ENCODE measurements at places on chromosomes 1 and 21. TPM values are rescaled to one million over a fixed set of nuclear protein-coding genes. Genes with fewer than 3 reads are reported as not detected.

GRCh38 chr1:219365451-219365850 lies 191.8 kb downstream of the LYPLAL1 start:
- DNase-seq: no peak

- no peak for DNase-seq
These were observed 68.0 kb downstream of the TEX35 start for GRCh38 chr1:178580876-178581275.

CD34 gene
- total RNA-seq: 0.43 TPM

RRAGC gene
- total RNA-seq: 25.1 TPM

AUNIP gene
- total RNA-seq: 3.5 TPM
